ENCODE measurements at places on chromosomes 16 and 17. TPM values are rescaled to one million over a fixed set of nuclear protein-coding genes. Genes with fewer than 3 reads are reported as not detected.

GRCh38 chr16:85989376-85989775, 90.4 kb downstream of the IRF8 start:
- DNase-seq = no peak

GRCh38 chr16:64657316-64658011, 464.4 kb downstream of the CDH11 start:
- no peak for DNase-seq

- DNase-seq = no peak
These were observed 10.6 kb downstream of the AARSD1 start for GRCh38 chr17:42953669-42954068.

- DNase-seq = no peak
These were observed at the start of gene FBXL19 for GRCh38 chr16:30923554-30924075. TSS of gene FBXL19 (plus strand) at chr16:30923572. CDS start at chr16:30925755, 2,183 bp downstream.

- DNase-seq = no peak
These were observed 120.2 kb downstream of the KIF2B start for GRCh38 chr17:53942898-53943297.

- DNase-seq = no peak
These were observed 287.1 kb downstream of the SOX9 start for GRCh38 chr17:72407931-72408330.

DNA sequence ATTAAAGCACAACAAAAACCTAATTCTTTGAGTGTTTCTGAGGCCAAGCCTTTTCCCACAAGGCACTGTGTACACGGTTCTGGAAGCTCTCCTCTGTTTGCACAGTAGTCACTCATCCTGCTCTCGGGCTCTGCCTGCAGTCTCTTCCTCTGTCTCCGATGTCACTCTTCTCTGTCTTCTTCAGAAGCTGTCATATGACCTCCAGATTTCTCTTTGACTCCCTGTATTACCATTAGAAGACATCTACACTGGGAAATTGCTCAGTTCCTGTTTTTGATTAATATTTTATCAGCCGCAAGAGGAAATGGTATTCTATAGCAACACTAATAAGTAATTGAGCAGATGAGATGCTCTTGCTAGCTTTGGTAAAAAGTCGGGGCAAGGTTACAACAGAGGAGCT, 422.9 kb downstream of the WWOX start:
- DNase-seq = no peak

The GCGR gene
- total RNA-seq = not detected

The ZSWIM7 gene
- total RNA-seq = 25.4 TPM

The SOX15 gene
- 1.1 TPM for total RNA-seq
